ENCODE measurements at places on chromosomes 6 and 20.
A peak's percentile ranks its signal among the peaks of the same experiment; 100 is the strongest.

- no peak for DNase-seq
Measured at GRCh38 chr20:40849456-40849855, 160.4 kb upstream of the MAFB start.

DNA sequence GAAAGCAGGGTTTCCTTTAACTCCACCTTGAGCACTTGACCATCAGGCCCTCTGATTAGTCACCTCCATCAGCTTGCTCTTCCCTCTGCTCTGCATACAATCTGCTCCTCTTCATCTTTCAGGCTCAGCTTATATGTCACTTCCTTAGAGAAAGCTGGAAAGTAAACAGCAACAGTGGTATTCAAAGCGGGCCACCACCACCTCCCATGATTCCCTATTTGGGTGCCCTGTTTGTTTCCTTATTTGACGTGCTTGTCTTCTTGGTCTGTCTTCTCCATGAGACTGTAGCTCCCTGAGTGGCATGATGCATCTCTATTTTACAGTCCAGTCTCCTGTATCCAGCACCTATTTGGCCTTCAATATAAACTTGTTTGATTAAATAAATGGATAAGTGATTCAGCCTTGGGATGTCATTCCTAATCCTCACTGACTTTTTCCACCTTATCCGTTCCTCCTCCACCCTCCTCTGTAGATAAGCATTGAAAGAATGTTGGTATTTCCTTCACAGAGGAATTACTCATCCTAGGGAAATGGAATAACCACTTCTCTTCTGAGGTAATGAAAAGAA, 102.8 kb upstream of the SGK1 start:
- no peak for DNase-seq

GRCh38 chr6:19530188-19530587, 307.0 kb upstream of the ID4 start:
- no peak for DNase-seq

DNA sequence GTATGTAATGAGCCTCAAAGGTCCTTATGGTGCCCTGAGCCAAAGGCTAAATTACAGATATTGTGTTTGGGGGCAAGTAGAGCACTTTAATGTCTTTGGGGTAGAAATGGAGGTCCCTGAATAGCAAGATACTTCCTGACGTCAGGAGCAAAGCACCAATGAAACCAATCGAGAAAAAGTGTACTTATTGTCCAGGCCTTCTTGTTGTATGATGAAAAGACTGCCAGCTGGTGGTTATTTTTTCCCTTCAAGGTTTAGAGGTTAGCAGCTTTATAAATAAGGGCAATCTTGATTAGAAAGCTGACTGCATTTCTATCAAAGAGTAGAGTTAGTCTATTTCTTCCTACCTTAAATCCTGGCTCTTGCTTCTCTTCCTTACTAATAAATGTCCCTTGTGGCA, 76.1 kb upstream of the HSF2 start:
- no peak for DNase-seq

- no peak for DNase-seq
Measured at GRCh38 chr20:45377269-45377668, 856 bp downstream of the TP53TG5 start.

DNA sequence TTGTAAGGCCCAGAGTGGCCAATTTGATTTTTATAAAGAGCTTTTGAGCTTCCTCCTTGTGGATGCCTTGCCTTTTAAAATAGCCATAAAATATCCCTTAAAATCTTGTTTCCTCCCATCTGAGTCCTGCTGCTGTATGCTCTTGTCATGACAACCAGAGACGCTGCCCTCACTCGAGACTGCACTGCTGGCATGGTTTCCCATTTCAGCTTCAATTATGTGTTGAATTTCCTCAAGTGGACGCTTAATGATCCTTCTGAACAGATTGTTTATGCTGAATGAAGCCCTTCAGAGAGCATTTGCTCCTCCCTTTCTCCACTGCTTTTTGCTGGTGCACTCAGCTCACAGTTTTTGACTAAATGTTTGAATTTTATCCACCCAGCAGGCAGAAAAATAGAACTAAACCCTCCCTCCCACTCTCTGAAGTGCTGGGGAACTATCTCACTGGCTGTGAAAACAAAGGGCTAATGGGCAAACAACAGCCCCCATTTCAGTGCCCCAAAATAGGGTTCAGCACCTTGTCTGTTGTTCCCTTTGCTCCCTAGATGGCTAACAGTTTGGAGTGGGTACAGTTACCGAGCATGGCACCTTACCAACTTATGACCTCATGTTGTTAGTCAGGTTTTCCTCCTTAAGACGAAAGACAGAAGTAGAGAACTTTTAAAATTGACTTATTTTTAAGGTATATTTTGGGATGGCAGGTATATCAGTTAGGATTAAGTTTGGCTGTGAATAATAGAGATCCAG, 45.5 kb upstream of the RNF8 start:
- DNase-seq = no peak

DNA sequence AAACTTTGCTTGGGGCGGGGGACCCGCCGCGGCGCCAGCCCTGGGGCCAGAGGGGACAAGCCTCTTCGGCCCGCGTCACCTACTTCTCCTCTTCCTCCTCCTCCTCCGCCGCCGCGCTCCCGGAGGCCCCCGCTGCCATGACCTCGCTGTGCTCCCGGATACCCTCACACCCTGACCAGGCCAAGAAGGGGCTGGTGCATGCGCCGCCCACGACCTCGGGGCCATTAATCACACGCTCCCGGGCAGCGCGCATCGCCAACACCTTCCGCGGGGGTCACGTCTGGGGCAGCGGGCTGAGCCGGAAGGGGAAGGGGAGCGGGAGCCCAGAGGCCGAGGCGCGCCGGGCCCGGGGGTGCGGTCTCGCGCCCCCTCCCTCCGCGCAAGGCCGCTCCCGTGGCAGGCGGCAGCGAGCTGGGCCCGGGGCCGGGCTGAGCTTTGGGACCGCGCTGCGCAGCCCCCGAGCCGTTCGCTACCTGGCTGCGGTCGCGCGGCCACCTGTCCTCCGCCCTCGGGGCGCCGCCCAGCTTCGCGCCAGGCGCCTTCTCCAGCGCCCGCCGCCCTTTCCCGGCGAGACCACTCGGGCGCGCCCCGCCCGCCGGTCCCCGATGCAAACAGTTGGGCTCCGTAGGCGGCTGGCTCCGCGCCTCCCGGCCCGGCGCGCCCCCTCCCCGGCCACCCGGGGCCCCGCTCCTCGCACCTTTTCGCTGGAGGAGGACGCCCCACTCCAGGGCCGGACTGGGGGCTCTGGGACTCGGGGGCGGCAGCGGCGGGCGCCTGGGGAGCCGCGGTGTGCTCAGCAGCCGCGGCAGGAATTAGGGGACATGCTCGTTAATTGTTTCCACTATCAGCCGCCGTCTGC, 575 bp upstream of the CNR1 start:
- no peak for DNase-seq

- DNase-seq = no peak
Measured at GRCh38 chr6:158329531-158329930, 17.3 kb downstream of the TULP4 start.

- DNase-seq = no peak
Measured at GRCh38 chr20:62773845-62774714, 22.2 kb upstream of the MRGBP start.

DNA sequence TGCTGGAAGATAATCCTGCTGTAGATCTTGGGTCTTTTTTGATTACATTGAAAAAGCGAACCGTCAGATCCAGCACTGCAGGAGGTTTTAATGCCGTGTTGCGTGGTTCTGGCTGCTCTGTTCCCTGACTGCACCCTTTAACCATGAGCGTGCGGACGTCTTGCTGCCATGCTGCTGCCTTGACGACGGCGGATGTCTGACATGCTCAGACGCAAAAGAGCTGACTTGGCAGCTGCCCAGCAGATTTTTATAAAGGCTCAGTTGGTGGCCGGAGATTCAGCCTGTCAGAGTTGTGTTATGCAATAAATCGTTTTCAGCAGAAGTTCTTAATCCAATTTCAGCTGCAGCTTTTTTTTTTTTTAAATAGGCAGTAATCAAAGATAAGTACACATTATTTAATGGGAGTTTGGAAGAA, 119.4 kb downstream of the JARID2 start:
- DNase-seq = peak; percentile 72

DNA sequence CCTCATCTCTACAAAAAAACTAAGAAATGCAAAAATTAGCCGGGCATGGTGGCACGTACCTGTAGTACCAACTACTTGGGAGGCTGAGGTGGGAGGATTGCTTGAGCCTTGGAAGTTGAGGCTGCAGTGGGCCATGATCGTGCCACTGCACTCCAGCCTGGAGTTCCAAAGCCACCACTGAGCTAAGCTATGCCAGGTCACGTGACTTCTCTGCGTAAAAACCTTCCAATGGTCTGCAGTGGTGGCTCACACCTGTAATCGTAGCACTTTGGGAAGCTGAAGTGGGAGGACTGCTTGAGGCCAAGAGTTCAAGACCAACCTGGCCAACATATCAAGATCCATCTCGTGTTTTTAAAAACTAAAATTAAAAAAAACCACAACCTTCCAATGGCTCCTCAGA, 1.7 kb downstream of the SF3B5 start:
- no peak for DNase-seq

GRCh38 chr6:98343797-98344196, 490.6 kb upstream of the POU3F2 start:
- no peak for DNase-seq

GRCh38 chr6:169859401-169859977, 108.1 kb downstream of the ERMARD start:
- no peak for DNase-seq

GRCh38 chr20:5864428-5864827, 85.9 kb downstream of the TRMT6 start:
- no peak for DNase-seq

DNA sequence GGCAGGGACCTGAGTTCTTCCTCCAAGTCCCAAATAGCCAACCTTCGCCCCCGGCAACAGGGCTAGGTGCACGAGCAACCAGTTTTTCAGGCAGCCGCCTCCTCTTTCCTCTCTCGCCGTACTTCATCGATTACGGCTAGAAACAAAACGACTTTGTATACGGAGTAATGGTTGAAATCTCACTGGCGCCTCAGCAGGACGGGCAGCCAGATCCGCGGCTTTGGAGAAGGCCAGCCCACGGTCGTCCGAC, 333 bp upstream of the SMIM13 start:
- peak; percentile 79 for DNase-seq

DNA sequence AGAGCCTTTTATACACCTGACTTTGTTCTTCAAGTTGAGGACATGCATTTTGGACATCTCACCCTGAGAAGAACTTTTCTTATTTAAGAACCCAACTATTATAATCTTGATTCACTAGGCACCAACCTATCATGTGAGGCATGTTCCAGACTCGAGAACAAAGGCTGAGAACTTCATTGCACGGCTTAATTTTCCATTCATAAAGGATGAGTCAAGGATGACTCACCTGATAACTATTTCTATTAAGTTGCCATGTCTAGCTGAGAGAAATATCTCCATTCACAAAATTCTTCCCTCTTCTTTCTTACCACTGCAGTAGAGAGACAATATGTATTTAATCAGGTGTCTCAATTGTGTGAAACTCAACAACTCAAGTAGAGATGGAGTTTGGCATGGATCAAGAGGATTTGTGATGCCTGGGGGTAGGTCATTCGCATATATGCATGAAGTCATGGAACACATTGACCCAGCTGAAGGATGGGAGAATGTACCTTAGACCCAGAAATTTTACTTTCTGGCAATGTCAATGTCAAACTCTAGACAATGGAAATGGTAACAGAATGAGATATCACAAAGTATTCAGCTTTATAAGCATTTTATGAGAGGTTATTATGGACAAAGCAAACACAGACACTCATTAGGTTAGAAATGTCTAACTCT, 208.7 kb upstream of the PRND start:
- DNase-seq = no peak

DNA sequence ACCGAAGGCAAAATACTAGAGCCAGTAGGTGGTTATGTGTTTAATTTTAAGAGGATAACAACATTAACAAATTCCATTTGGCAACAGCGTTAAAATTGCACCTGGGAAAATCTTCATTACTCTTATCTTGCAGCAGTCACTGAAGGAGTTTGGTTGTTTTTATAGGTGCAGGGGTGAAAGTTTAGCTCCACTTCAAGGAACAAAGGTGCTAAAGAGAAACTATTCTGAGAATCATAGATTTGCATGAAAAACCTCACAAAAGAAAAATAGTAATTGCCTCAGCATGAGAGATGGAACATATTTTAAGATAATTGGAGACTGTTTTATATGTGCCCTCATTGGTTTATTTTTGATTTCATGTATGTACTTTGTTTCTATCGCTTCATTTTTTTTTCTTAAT, 444.4 kb downstream of the UTRN start:
- no peak for DNase-seq

DNA sequence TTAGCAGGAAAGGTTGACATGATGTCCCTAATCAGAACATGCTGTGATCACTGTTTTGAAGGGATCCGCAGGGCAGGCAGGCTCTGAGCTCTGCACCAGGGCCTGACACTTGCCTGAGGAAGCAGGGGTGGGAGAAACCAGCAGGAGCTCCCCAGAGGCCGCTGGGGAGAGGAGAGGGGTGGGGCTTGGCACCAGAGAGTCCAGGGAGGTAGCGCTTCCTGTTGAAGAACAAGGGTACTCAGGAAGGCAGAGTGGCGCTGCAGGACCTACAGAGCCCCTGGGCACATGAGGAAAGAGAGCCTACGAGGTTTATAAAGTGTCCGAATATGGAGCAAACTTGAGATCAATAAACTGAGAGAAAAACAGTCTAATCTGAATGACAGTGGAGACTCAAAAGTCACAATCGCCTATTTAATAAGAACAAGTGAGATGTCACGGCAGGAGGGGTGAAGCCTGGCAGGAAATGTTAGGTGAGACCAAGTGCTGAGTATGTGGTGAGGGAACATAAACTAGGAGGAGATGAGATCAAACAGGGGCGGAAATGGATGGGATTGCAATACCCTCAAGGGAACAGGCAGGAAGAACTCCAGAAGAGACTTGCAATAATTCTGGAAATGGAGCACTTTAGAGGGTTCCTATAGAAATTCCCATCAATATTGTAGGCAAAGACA, 5.8 kb upstream of the TBXT start:
- no peak for DNase-seq

DNA sequence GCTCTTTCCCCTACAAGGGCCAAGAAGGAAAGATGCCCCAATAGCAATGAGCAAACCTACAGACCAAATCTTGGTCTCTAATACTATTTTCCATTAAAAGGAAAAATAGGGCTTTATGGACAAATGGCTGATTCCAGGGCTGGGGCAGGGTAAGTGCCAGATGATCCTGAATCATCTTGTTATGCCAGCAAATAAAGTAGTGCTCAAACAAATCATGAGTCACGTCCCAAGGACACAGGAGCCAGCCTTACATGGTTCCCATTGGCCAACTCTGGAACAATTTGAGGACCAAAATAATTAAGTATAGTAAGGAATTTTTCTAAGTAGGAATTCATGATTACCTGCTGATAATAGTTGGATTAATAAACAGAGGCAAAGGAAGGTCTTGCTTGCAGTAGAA, 53.2 kb upstream of the NKX2-4 start:
- DNase-seq = no peak

All from Kasumi-1 (cell line).